ENCODE measurements at places on chromosomes 16 and 17.

DNA sequence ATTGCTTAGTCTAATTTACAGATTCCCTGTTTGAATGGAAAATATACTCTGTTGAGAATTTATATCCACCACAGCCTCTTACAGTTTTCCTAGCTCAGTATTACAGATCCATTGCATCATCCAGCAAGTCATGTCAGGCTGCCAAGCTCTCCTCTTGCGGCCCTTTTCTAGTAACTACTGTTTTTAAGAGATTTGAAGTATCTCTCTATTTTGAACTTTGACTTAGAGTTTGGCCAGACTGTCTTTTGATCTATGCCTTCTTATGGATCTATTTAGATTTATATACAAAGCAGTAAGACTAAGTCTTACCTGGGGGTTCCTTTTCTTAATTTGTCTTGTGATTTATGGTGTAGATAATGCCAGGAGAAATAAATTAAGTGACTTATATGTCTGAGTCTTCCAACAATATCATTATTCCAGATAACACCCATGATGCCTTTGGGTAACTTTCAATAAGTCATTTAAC, 53.1 kb upstream of the ABCC11 start:
- no peak for DNase-seq

DNA sequence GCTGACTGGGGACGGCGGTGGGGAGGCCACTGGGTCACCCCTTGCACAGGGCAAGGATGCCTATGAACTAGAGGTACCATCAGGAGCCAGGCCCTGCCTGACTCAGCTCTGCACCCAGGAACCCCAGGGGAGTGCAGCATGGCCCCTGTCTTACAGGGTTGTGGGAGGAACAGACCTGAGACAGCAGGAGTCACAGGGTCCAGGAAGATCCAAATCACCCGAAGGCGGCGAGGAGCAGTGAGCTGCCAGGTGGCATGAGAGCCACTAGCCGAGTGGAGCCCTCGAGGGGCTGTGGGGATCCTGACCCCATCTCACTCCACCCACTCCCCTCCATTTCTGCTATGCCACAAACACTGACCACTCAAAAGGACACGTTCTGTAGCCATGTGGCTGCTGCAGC, 30.8 kb downstream of the PLD6 start:
- DNase-seq = no peak

GRCh38 chr16:23863511-23864422, 28.0 kb downstream of the PRKCB start:
- no peak for DNase-seq

GRCh38 chr16:31460582-31461002, 1.3 kb downstream of the ARMC5 start:
- DNase-seq = no peak

- DNase-seq = no peak
These were observed 5.0 kb upstream of the CETP start for GRCh38 chr16:56956756-56957155.

- no peak for DNase-seq
These were observed 3.2 kb upstream of the KRTAP1-3 start for GRCh38 chr17:41037853-41038350.

DNA sequence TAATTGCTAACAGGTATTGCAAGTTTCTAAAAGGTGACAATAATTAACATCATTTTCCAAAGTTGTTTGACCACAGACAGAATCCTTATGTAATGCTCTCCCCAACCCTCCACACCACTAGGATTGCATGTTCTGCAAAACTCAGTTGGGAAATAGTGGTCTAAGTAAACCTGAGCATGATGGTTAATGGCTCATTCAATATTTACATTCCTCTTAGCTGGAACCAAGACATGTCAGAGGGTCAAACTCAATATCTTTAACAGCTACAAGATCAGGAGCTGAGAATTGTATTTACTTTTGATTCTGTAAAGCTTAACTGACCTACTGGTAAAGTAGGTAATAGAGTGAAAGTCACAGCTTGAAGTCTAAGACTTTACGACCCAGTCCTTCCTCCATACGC, 10.2 kb downstream of the MFSD6L start:
- DNase-seq = no peak

GRCh38 chr17:14616528-14616927, 315.6 kb downstream of the HS3ST3B1 start:
- DNase-seq = no peak
